CD4-positive, CD25-positive, alpha-beta regulatory T cell (primary cell): ENCODE measurements at places on chromosomes 16 and 17. TPM values are rescaled to one million over a fixed set of nuclear protein-coding genes. Genes with fewer than 3 reads are reported as not detected.

DNA sequence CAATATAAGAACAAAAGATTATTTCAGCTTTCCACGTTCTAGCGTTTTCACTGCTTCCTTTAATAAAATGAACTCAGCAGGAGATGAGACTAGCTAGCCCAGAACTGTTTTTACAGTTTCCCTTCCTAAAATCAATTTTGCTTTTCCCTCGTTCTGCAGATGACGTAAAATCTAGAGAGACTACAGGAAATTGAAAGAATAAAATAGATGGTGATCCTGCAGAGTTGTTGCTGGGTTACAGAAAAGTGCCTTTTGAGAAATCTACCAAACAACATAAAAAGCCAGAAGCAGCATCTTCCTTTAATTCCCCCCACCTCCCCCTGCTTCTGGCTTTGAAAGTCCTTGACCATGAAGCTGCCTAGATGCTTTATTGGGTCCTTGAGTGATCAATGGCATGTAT is 96.8 kb upstream of the CLEC3A start:
- DNase-seq, result no peak

GRCh38 chr16:24972608-24973220 is 42.5 kb downstream of the ARHGAP17 start:
- peak; percentile 31 for DNase-seq

- no peak for DNase-seq
These were observed 71.3 kb downstream of the IRX5 start for GRCh38 chr16:55001931-55002330.

DNA sequence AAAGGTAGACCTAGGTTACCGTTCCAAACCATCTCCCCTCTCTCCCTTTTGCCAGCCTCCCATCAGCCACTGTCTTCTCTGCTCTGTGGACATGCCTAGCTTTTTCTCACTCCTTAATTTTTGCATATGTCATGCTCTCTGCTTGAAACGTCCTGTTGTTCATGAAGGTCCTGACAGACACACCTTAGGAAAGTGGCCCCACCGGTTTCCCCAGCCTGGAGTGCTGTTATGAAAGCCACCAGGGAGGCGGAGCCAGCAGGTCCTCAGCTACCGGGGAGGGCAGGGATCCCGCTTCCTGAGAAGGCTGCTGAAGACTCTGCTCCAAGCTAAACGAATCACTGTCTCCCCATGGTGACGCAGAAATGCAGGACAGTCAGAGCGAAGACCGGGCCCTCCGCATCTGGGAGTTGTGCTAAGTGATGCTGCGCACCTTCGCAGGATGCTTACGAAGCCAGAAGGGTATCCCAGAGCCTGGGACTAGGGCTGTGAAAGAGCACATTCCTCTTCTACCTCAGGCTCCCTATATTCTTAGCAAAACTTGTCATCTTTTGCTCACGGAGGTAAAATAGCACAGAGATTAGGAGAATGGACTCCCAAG is 2.3 kb upstream of the SLC16A11 start:
- DNase-seq, result no peak

The NR1D1 gene
- 29.5 TPM for total RNA-seq

- DNase-seq, result no peak
These were observed 2.0 kb downstream of the SLC16A11 start for GRCh38 chr17:7041607-7042500.

DNA sequence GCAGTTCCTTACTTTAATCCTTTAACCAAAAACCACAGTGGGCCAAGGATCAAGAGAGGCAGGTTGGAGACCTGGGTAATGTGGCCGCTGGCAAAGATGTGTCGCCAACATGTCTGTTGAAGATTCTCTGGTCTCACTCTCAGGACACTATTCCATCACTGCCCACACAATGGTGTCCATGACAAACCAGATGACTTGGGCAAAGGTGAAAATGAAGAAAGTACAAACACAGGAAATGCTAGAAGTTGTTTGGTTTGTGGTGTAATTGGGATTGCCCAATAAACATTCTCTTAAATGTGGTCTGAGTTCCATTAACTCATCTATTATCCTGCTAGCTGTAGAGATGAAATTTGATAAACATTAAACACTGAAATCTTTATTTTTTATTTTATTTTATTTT is 43.3 kb downstream of the SALL1 start:
- DNase-seq, result no peak

DNA sequence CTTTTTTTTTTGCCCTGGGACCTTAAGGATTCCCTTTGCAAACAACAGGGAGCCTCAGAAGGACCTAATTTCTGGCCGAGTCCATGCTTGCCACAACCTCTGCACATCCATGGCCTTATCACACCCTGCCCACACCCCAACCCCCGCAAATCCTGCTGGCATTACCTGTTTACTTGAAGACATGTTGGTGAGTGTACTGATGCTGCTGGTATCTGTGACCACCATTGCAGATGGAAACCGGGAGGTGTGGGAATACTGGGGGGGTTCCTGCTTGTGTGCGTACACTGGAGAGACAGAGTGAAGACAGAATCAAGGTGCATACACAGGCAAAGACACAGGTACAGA is 46.0 kb downstream of the HNF1B start:
- no peak for DNase-seq

GRCh38 chr17:3888343-3889171 is 4.3 kb downstream of the CAMKK1 start:
- DNase-seq, result no peak

The SLC43A2 gene
- total RNA-seq, result 6.6 TPM

GRCh38 chr17:1147664-1148063 is 32.1 kb downstream of the ABR start:
- no peak for DNase-seq

- no peak for DNase-seq
These were observed 97.3 kb upstream of the TNRC6C start for GRCh38 chr17:77861133-77861695.
